Hepatocyte (in vitro differentiated cells): ENCODE measurements at places on chromosomes 1 and 21. TPM values are rescaled to one million over a fixed set of nuclear protein-coding genes. Genes with fewer than 3 reads are reported as not detected.

The PTGER3 gene
- total RNA-seq, result 1.4 and 1.8 TPM in 2 replicates

The GBP5 gene
- not detected in 2 replicates for total RNA-seq

The AMPD1 gene
- not detected in 2 replicates for total RNA-seq

The USP25 gene
- 49.8 and 59.5 TPM in 2 replicates for total RNA-seq

The DEPDC1 gene
- total RNA-seq, result 4.0 and 5.0 TPM in 2 replicates

The CFHR4 gene
- total RNA-seq, result 2.1 and 3.4 TPM in 2 replicates

The S100A1 gene
- total RNA-seq, result 2.7 and 15.0 TPM in 2 replicates

DNA sequence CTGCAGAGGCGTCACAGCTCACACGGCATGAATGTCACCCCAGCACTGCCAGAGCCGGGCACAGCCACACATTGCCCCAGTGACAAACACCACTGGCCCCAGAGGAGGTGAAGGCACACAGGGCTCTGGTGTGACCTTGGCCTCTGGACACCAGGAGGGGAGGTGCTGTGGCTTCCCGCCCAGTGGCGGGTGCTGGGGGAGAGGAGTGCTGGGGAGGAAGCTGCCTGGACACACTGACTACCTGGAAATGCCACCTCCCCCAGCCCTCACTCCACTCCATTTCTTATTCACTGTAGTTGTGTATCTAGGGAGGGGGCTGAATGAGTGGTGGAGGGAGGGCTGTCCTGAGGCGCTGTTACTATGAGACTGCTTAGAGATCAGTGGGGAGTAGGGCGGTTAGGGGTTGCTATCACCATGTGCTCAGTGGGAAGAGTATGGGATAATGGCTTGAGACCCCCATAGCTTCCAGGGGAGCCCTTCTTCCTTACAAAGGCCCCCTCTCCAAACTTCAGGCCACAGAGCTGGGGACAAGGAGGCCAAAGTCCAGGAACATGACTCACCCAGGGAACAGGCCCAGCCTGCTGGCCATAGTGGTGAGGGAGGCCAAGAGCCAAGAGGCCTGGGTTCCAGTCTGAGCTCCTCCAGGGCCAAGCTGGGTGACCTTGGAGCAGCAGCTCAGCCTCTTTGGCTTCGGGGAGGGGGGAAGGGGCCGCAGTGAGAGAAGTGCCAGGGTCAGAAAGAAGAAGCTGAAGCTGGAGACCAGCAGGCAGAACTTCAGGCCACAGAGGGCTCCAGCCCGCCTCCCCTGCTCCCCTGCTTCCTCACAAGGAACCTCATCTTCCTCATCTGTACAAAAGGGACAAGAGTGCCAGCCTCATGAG lies 40.1 kb downstream of the AHDC1 start:
- H3K27ac ChIP-seq, result peak overlapping the region; percentile 94
- H3K27me3 ChIP-seq, result no peaks in the 10 kb centered on the region
- peaks cover 94% of the 10 kb centered on the region for H3K4me1 ChIP-seq
- H3K36me3 ChIP-seq, result no peaks in the 10 kb centered on the region
- H3K4me3 ChIP-seq, result no peak overlapping the region

DNA sequence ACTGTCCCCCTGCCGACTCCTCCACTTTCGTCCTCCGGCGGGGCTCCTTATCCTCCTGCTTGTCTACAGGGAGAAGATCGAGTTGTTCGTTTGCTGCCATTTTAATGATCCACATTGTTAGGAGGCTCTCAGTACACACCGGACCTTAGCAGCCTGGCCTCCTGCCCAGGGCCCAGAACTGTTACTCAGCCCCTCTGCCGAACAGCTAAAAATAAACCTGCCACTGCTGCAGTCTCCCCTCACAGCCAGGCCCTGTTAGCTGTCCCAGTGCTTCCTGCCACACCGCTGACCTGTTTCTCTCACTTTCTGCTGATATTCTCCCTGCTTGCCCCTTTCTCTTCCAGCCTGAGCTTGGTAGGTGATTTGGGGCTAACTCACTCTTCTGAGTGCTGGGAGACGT lies 8.3 kb downstream of the MAPKAPK2 start:
- H3K4me1 ChIP-seq, result peaks cover 57% of the 10 kb centered on the region
- no peak overlapping the region for H3K4me3 ChIP-seq
- DNase-seq, result no peak

GRCh38 chr1:228321895-228322294 lies 84.7 kb downstream of the TRIM11 start:
- no peaks in the 10 kb centered on the region for H3K4me1 ChIP-seq
- H3K4me3 ChIP-seq, result no peak overlapping the region
- no peaks in the 10 kb centered on the region for H3K36me3 ChIP-seq
- no peaks in the 10 kb centered on the region for H3K27me3 ChIP-seq

DNA sequence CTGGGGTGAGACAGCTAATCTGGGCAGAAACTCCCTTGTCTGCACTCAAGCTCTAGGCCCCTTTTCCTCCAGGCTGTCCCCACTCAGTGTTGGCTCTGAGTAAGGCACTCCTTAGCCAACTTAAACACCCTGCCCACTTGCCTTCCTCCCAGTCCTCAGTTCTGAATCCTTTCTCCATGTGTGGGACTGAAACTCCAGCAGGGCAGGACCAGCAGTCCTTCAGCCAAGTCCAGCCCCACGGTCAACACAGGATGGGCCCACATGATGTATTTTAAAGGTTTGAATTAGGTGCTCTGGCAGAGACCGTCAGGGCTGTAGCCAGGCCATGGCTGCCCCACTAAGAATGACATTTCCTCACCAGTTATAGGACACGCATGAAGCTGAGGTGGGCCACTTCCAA lies 107.8 kb downstream of the EDEM3 start:
- no peaks in the 10 kb centered on the region for H3K4me1 ChIP-seq
- no peak overlapping the region for H3K4me3 ChIP-seq
- no peak for DNase-seq

DNA sequence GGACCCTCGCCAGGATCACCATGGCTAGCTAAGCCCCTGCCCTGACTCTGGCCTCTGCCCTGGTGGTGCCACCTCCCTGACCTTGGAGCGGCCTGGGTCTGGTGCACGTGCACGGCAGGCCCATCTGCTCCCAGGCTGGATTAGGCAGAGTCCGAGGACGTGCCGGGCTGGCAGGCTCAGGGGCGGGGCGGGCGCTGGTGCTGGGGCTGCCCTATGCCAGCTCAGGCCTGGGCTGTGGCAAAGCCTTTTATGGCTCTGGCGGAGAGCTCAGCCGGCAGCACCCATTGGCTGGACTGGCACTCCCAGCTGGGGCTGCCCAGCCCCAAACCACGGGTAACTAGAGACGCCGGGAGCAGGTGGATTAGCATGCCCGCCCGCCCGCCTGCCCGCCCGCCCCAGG lies 17.1 kb upstream of the EDN2 start:
- peaks cover 16% of the 10 kb centered on the region for H3K4me1 ChIP-seq
- H3K4me3 ChIP-seq, result no peak overlapping the region
- H3K27me3 ChIP-seq, result no peaks in the 10 kb centered on the region
- no peak overlapping the region for H3K27ac ChIP-seq
- H3K36me3 ChIP-seq, result no peaks in the 10 kb centered on the region

- no peak overlapping the region for H3K27ac ChIP-seq
- H3K4me1 ChIP-seq, result no peaks in the 10 kb centered on the region
- H3K4me3 ChIP-seq, result no peak overlapping the region
- no peaks in the 10 kb centered on the region for H3K36me3 ChIP-seq
- no peak for DNase-seq
Measured at GRCh38 chr1:36963006-36963405, 71.3 kb downstream of the GRIK3 start.

GRCh38 chr1:23184212-23184934 lies 15.7 kb upstream of the LUZP1 start:
- DNase-seq, result peak; percentile 69
- H3K4me3 ChIP-seq, result no peak overlapping the region

GRCh38 chr21:28418726-28419514 lies 573.8 kb downstream of the LTN1 start:
- peak overlapping the region; percentile 57 for H3K27ac ChIP-seq
- no peak overlapping the region for H3K4me3 ChIP-seq
- H3K4me1 ChIP-seq, result peaks cover 13% of the 10 kb centered on the region

DNA sequence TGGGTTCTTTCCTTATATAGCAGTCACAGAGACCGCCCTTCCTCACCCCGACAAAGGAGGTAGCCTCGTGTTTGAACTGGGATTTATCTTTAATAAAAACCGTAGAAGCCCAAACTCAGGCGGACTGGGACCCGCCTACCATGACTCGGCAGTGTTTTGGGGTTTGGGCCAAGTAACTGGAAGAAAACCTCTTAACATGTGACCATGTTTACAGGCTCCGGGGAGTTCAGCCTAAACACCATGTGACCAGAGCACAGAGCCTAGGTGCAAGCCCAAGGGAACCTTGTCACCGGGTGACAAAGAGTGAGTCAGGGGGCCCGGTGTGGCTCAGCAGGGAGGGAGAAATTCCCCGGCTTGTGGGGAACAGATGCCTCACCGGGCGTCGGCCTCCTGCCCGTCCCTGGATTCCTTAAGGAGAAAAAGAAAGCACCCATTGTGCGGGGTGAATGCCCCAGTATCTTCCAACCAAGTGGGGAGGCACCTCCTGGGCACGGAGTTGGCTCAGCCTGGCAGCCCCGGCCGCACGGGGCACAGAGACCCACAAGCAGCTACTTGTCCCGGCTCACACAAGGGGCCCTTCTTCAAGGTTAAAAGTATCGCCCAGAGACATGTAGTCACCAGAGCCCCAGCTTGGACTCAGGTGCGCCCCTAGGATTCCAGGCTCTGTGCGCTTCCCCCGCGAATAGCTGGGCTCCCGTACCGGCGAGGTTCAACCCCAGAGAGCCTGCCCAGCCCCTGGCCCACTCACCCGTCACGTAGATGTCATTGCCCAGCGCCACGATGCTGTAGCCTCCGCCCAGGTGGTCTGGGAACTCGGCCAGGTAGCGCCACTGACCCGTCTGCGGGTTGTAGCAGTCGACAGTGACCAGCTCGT lies 1.4 kb downstream of the KLHL21 start:
- peaks cover 33% of the 10 kb centered on the region for H3K4me1 ChIP-seq
- H3K27ac ChIP-seq, result peak overlapping the region; percentile 100

GRCh38 chr1:156689953-156690674 lies 12.9 kb upstream of the NES start:
- no peak overlapping the region for H3K4me3 ChIP-seq
- peak overlapping the region; percentile 96 for H3K27ac ChIP-seq
- peak; percentile 75 for DNase-seq
- no peaks in the 10 kb centered on the region for H3K27me3 ChIP-seq

DNA sequence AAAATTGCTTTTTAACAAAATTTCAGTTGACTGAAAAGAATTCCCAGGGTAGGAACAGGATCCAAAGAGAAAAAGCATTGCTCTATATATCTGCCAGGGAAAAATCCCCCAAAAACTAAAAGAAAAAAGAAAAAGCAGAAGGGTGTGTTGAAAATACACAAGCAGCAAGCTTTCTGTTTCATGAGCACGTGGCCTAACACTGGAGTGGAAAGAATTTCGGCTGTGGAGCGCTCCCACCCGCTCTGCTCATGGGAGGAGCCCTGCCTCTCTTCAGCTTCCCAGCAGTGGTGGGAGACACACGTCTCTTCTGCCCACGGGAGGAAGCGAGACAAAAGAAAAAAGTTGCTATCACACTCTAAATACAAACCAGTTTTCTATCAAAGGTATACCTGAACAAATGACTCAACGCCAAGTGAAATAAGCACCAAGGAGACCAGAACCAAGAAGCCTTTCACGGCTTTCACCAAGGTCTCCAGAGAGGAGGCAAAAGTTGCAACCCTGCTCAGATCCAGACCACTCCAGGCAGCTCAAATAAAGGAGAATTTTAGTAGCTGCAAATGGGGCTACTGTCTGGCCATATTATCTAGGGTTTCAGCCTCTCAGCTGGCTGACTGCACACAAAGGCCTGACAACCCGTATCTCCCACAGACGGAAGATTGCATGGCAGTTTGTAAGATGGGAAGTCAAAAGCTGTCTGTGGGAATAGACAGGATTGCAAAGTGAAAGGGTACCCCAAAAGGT lies 29.5 kb upstream of the ZNF496 start:
- no peaks in the 10 kb centered on the region for H3K36me3 ChIP-seq
- H3K4me1 ChIP-seq, result peaks cover 11% of the 10 kb centered on the region
- no peak overlapping the region for H3K27ac ChIP-seq

DNA sequence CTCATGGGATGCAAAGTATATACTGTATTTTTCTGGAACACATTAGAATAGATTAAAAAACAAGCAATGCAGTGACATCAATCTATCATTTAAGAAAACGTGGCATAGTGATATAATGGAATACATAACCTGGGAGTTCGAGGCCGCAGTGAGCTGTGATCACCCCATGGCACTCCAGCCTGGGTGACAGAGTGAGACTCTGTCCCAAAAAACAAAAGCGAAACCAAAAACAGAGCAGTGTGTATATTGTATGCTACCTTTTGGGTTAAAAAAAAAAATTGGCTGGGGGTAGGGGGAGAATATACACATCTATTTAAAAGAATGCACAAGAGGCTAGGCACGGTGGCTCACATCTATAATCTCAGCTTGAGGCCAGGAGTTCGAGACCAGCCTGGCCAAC lies 13.5 kb downstream of the SLC2A1 start:
- H3K4me1 ChIP-seq, result peaks cover 55% of the 10 kb centered on the region
- H3K27me3 ChIP-seq, result no peaks in the 10 kb centered on the region
- H3K4me3 ChIP-seq, result no peak overlapping the region
- no peak for DNase-seq

DNA sequence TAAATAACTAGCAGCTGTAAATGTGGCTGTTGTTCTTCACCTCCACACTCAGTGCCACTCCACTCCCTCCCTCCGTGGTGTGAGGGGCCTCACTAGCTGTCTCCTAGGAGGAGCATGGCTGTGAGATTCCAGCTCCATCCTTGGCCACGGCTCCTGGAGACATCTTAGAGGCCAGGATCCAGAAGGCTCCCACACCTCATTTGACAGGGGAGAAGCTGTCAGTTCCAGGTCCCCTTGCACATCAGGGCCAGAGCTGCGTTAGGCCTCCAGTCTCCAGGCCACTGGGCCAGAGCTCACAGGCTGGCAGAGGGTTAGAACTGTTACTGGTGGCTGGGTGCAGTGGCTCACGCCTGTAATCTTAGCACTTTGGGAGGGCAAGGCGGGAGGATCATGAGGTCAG lies 15.0 kb downstream of the PCSK9 start:
- peaks cover under 1% of the 10 kb centered on the region for H3K4me1 ChIP-seq
- no peaks in the 10 kb centered on the region for H3K27me3 ChIP-seq
- no peak overlapping the region for H3K27ac ChIP-seq

DNA sequence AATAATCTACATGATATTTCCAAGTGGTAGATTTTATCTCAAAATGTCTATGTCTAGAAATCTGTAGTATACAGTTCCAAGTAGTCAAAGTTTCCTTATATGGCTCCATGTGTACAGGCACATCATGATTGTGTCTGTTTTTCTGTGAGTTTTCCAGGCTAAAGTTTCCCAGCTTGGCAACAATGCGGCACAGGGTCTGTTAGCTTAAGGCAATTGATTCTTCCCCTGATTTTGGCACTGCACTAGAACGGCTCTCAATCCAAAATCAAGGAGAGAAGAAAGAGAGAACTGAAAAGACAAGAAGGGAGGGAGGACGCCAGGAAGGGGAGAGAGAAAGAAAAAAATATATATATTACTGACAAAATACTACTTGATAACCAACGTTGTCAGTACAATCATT lies 193.9 kb upstream of the SNX7 start:
- H3K4me1 ChIP-seq, result no peaks in the 10 kb centered on the region
- no peaks in the 10 kb centered on the region for H3K27me3 ChIP-seq
- no peak for DNase-seq
- no peaks in the 10 kb centered on the region for H3K36me3 ChIP-seq
